ENCODE measurements at places on chromosomes 4 and X.

DNA sequence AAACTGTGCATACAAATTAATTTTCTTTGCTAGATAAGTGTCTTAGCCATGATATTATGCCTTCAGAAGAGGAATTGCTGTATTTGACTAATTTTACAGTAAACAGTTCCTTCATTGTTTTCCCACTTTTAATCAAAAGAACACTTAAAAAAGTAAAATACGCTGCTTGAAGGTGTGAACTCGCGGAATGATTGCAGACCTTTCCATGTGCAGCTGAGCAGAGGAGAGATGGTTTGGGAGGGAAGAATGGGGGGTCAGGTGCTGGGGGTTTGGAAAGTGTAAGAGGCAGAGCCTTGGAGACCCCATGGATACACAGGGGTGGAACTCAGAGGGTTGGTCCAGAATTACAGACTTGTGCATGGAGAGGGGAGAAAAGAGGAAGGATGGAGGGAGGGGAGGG is 15.3 kb downstream of the CYTL1 start:
- no peak for DNase-seq

- DNase-seq = no peak
These were observed at the start of gene KLF8 for GRCh38 chrX:56232221-56233082. Gene KLF8, plus strand, starts transcription at chrX:56232356. Its CDS starts 979 bp downstream, at chrX:56233335.

- DNase-seq = no peak
These were observed 209.7 kb upstream of the PRPS2 start for GRCh38 chrX:12581546-12581945.

DNA sequence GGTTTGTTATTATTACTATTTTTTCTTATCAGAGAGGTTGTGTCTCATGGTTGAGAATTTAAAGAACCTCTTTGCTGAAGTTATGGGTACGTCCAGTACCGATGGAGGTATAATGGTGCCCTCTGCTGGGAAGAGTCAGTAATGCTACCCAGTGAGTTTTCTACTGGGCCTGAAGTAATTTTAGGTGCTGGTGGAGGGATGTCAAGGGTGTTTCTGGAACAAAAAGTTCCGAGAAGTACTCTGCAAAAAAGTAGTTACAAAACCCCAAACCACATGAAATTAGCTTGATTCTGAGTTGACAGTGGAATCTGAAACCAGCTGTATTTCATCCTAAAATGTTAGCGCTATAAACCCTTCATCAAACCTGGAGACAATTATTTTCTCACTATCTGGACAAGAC is 102.5 kb upstream of the MID1 start:
- DNase-seq = no peak

GRCh38 chr4:7854216-7854615 is 85.4 kb downstream of the AFAP1 start:
- no peak for DNase-seq

DNA sequence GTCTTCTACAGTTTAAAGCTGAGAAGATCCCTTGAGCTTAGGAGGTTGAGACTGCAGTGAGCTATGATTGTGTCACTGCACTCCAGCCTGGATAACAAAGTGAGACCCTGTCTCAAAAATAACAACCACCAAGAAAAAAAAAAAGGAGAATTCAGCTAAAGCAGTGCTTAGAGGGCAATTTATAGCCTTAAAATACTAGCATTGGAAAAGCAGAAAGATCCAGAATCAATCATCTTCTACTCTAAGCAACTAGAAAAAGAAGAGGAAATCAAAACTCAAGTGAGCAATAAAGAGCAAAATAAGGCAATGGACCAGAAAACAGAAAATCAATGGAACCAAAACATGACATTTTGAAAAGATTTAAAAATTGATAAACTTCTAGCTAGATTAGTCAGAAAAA is 639 bp upstream of the PI4K2B start:
- DNase-seq = no peak

DNA sequence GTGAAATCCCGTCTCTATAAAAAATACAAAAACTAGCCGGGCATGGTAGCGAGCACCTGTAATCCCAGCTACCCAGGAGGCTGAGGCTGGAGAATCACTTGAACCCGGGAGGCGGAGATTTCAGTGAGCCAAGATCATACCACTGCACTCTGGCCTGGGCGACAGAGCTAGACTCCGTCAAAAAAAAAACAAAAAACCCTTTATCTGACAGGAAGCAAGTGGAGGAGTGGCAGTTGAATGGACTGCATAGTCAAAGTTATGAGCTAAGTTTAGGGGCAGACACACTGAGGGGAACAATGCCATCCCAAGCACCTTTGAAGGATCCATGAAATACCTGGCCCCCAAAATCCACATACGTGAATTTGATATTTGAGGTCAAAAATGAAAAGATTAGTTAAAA is 7.5 kb upstream of the HPGDS start:
- no peak for DNase-seq

DNA sequence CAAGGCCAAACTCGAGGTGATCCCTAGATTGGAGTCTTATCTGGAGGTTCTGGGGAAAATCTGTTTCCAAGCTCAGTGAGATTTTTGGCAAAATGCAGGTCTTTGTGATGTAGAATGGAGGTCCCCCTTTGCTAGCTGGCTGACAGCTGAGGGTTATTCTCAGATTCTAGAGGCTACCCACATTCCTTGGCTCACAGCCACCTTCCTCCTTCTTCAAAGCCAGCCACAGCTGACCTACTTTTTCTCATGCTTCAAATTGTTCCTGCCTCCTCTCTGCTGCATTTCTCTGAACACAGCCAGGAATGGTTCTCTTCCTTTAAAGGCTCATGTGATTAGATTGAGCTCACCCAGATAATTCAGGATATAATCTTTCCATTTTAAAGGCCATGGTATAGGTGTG is 86.9 kb downstream of the VCX3A start:
- no peak for DNase-seq

DNA sequence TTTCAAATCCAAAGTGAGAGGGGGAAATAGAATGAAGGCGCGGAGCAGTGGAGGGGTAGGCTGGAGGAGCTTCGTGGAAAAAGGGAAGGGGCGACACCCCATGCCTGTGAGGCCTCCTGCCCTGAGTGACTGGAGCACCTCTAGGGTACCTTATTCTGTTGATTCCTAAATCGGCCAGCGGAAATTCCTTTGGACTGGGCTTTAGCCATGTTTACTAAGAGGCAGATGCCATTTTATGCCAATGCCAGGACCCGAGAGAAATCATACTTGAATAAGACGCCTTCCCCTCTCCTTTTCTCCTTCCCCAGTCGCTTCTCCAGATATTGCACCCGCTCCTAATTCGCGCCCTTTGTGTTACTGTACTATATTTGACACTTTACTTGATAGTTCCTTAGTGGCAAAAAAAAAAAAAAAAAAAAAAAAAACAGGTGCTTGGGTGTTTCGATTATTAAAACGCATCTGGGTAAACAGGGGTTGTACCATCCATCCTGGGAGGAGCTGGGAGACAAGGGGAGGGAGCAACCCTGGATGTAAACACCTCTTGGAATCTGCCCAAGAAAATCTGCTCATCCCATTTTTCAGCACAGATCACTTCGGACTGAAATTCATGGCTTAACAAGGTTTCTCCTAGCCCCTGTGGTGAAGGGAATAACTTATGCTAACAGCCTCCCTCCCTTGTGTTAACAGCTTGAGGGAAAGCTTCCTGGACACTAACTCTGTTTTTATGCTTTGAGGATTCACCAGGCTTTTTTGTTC is 1.5 kb downstream of the BMP3 start:
- DNase-seq = no peak

- DNase-seq = no peak
These were observed 42.0 kb upstream of the GK2 start for GRCh38 chr4:79450053-79450452.

DNA sequence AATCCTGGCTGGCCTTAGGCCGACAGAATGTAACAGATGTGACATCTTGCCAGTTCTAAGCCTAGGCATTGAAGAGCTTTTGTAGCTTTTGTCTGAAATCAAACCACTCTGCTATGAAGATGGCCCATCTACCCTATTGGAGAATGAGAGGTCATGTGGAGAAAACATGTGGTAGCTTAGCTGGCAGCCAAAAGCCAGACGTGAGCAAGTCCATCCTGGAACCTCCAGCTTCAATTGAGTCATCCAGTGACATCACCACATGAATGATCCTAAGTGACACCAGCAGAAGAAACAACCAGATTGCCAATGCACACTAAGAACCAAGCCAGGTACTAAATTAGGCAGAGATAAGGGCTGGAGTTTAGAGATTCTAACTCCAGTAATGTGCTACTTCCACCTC is 154.8 kb upstream of the ZFP42 start:
- no peak for DNase-seq

- no peak for DNase-seq
These were observed 81.3 kb downstream of the ARHGAP24 start for GRCh38 chr4:85556283-85556682.

DNA sequence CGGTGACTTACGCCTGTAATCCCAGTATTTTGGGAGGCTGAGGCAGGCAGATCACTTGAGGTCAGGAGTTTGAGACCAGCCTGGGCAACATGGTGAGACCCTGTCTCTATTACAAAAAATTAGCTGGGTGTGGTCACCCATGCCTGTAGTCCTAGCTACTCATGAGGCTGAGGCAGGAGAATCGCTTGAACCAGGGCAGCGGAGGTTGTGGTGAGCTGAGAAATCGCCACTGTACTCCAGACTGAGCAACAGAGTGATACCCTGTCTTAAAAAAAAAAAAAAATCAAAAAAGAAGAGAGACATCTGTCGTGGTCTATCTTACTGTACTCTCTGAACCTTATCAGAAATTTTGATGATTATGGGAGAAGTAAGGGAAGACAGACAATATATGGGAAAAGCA is 144.3 kb downstream of the CAMK2D start:
- no peak for DNase-seq

DNA sequence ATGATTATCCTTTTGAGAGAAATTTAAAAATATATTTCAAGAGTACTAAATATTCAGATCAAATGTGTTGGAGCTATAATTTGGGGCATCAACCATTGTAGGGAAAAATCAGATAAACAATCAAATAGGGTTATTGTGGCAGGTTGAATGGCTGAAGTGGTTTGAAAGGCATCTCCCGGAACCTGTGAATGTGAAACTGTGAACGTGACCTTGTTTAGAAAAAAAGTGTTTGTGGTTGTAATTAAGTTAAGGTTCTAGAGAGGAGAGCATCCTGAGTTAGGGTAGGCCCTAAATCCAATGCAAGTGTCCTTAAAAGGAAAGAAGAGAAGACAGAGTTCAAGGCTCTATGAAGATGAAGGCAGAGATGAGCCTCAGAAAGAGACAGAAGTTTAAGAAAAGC is 37.4 kb downstream of the ADGRA3 start:
- no peak for DNase-seq

DNA sequence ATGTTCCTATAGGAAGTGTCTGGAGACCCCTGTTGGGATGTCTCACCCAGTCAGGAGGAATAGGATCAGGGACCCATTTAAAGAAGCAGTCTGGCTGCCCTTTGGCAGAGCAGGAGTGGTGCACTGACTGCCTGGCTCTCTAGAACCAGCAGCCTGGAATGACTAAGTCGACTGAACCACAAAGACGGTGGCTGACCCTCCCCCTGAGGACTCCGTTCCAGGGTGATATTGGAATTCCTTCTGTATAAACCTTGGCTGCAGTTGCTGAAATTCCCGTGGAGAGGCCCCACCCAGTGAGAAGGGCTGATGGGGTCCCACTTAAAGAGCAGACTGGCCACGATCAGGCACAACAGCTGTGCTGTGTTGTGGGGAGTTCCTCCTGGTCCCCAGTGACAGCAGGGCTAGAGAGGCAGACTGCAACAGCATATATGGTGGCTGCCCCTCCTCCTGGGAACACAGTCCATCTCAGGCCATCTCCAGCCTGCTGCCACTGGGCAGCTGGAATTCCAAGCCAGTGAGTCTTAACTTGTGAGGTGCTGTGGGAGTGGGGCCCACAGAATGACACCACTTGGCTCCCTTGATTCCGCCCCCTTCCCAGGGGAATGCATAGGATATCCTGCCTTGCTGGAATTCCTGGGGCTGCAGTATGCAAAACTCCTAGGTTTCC is 41.8 kb upstream of the RLIM start:
- no peak for DNase-seq

DNA sequence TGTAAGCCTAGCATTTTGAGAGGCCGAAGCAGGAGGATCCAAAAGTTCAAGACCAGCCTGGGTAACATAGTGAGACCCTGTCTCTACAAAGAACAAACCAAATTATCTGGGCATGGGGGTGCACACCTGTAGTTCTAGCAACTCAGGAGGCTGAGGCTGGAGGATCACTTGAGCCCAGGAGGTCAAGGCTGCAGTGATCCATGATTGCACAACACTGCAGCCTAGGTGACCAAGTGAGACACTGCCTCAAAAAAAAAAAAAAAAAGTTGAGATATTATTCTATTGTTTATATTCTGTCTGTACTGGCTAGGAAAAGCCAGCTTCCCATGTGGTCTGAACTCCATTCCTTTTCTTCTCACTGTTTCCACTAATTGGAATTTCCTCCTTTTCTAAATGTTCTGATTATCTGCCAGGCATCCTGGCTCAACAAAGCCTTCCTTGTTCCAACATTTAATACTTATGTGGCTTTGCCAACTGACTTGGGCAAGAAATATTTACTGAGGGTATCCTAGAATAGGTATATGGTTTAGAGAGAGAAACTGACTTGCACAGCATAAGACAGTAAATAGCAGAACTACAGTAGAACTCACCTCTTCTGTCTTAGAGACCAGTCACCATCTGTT is 175.2 kb upstream of the ADAMTS3 start:
- DNase-seq = no peak

DNA sequence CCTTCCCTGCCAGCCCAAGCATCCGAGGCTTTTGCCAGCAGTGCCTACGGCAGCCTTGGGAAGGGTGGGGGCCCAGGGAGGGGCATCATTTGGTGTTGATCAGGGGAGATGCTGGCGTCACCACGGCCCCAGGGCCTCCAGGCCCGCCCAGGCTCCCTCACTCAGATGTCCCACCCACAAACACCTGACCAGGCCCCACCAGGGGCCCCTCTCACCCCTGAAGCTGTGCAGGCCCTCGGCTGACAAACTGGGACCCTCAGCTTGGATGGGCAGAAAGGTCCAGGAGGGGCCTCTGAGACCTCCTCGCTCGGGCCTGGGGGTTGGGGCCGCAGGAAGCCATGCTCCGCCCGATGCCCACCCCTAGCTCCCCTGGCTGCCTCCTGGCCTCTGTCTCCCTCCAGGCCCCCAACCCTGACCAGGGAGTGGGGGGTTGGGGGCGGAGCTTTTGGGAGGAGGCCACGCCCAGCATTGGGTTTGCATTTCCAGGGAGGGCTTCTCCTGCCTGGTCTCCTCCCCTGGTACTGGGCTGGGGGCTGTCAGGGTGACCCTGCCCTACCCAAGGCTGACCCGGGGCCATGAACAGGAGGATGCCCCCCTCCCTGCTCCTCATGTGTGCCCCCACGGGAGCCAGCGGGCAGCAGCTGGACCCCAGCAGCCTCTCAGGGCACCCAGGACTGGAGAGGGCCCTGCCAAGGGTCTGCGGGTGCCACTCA is 33.4 kb upstream of the SPON2 start:
- no peak for DNase-seq

DNA sequence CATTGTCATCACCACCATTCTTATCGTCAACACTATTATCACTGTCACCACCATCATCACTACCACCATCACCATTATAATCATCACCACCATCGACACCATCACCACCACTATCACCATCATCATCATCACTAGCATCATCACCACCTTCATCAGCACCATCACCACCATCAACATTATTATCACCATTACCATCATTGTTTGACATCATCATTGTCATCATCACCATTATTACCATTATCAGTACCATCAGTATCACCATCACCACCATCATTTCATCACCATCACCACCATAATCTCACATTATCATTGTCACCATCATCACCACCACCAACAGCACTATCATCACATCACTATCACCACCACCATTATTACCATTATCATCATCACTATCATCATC is 47.5 kb upstream of the NKX1-1 start:
- DNase-seq = no peak

- no peak for DNase-seq
These were observed 26.8 kb downstream of the FAM114A1 start for GRCh38 chr4:38894322-38894982.
